ENCODE measurements at places on chromosomes 1 and 21.

- DNase-seq: no peak
Measured at GRCh38 chr1:214205053-214205452, 75.9 kb upstream of the SMYD2 start.

GRCh38 chr1:117060441-117061317 is 553 bp downstream of the TTF2 start:
- DNase-seq: peak; percentile 88

DNA sequence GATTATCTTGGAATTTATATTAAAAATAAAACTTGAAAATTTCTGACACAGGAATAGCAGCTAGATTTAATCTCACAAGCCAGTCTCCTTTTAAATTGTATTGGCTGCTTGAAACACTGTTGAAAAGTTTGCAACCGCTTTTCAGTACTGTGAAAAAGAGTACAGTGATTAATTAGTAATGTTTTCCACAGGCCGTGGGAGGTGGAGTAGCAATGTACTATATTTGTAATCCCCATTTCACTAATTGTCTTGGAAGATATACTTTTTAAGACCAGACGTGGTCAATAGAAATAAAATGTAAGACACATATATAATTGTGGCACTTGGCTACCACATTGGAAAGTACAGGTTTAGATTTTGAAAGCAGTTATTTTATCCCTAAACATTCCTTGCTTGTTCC is 40.8 kb upstream of the MYOCOS start:
- no peak for DNase-seq

DNA sequence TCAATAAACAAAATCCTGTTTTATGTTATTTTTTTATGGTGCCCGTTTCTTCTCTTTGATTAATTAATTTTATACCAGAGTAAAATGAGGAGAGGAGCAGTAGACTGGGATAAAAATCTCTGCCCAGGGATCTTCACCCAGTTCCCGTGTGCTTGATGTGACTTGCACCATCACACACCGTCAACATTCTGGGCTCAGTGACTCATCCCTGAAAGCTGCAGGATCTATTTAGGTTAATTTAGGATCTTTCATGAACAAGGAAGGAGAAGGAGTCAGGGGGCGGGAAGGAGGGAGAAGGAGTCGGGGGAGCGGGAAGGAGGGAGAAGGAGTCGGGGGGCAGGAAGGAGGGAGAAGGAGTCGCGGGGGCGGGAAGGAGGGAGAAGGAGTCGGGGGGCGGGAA is 182.4 kb downstream of the SMYD3 start:
- DNase-seq: no peak

DNA sequence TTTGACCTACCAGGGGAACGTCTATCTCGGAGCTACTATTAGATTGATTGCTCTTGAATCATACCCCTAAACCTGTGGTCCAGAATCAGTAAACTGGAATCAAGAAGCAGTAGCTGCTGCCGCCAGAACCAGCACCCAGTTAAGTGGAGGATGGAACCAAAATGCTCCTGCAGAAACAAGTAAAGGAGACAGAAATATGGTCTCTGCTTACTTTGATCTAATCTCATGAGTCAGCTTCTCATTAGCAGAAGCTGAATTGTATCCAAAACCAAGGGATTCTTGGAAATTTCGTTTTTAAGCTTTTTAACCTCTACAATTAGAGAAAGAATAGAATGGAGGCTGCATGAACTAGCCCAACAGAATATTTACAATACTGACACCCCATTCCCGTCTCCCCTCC is 42.6 kb upstream of the PIGV start:
- DNase-seq: no peak

- no peak for DNase-seq
Measured at GRCh38 chr1:226672339-226672762, 66.7 kb downstream of the ITPKB start.

DNA sequence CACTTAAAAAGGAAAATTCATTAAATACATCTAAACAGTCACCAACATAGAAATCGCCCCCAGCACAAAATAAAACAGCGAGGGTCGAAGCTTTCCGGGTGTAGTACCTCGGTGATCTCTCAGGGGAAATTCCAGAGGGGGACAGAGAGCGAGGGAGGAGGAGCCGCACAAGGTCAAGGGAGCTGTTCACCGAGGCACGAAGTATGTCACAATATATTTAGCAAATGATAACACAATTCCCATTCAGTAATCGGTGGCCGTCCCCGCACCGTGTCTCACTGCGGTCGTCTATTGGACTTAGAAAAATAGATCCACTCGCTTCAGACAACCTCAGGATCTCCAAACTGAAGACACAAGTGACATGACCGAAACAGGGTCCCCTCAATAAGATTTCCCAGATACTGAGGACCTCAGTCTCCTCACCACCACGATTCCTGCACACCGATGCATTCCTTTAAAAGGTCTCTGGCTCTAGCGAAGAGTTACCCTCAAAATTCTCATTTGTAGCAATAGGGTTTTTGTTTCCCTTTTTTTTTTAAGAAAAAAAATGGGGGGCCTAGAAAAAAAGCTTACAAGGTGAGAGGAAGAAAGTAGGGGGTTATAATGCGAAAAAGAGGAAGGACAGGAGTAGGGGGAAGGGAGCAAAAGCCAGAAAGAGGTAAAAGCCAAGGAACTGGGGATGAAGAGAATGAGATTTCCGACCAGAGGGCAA is 1.1 kb downstream of the LPGAT1 start:
- peak; percentile 60 for DNase-seq

DNA sequence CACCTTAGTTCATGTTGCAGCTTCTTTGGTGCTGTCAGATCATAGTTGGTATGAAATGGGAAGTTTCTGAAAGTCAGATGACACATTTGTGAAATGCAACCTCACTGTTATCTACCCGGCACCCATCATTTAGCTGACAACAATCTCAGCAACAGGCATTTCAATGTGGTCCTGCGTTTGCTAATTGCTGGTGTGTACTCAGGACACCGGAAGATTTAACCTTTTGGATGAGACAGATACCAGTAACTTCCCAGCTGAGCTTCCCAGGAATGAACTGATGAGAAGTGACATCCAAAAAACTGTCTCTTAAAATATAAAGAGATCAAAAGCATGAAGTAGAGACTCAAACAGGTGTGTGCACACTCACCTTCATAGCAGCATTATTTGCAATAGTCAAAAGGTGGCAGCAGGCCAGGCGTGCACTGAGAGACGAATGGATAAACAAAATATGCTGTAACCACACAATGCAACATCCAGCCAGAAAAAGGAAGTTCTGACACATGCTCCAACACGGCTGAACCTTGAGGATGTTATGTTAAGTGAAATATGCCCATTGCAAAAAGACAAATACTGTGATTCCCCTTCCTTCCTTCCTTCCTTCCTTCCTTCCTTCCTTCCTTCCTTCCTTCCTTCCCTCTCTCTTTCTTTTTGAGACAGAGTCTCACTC is 7.9 kb upstream of the CLDN14 start:
- DNase-seq: no peak

- DNase-seq: peak; percentile 77
Measured at GRCh38 chr1:50978144-50978851, 8.3 kb downstream of the CDKN2C start.

DNA sequence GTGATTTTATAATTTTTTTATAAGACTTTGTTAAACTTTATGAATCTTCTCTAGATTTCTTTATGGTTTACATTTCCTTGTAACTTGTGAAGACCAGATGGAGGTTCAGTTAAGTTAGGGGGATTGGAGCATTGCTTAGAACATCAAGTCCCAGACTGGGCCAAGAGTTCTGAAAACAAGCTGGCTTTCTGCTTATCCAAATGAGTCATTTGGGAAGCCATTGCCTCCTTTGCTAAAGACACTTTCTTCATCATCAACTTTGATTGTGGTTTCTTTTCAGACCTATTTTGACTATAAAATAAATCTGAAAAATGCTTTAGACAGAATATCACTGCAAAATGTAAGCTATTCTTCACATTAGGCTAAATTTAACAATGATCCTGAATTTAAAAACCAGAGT is 446.8 kb downstream of the USP25 start:
- no peak for DNase-seq

GRCh38 chr1:214317300-214317699 is 36.3 kb downstream of the SMYD2 start:
- no peak for DNase-seq

DNA sequence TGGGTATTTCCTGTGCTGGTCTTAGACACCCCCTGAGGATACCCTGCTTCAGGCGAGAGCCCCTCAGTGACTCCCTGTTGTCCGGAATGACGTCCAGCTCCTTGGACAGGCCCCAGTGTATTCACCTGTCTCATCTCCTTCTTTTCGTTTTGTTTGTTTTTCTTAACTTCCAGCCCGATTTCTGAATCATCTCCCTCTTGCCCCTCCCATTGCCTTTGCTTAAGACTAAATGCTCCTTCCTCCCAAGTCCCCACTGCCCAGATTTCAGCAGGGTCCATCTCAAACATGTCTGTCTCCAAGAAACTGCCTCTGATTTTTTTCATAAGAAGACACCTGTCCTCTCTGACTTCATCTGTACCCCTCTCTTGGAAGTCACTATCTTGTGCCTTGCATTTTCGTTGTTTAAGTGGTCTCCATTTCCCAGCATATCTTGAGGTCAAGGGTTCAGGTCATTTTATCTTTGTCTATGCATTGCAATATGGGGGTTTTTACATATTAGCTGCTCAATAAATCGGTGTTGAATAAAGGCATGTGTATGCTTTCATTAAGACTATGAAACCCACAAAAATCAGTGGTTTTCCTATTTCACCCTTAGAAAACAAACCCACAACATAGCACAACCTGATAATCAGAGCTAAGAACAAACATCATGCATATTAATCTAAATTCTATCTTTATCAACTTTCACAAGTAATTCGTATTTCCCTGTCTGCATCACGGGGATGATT is 58.4 kb upstream of the LGALS8 start:
- DNase-seq: no peak

DNA sequence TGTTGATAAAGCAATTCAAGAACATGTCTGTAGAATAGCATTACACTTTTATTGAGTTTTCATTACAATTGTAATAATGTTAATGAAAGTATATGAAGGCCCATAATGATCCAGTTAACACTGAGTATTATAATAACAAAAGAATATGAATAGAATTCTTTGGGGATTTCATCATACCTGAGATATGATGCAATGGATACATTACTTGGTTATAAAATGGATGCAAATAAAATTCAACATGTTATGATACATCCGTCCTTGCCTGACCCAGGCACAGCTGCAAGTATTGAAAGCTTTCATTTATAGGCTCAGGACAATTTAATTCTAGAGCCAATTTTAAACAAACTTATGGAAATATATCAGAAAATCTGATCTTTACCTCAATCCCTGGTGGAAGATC is 8.2 kb upstream of the KCNA3 start:
- DNase-seq: no peak

- DNase-seq: no peak
Measured at GRCh38 chr1:155137154-155137949, 1.7 kb downstream of the SLC50A1 start.

GRCh38 chr1:63135174-63135512 is 187.2 kb upstream of the FOXD3 start:
- DNase-seq: peak; percentile 2

- DNase-seq: no peak
Measured at GRCh38 chr1:27957655-27958054, 2.1 kb upstream of the XKR8 start.

- no peak for DNase-seq
Measured at GRCh38 chr1:2194319-2194897, at the start of gene FAAP20. FAAP20 (minus strand) TSS chr1:2194772; CDS start chr1:2194749, 23 bp downstream.

- no peak for DNase-seq
Measured at GRCh38 chr1:167126317-167126716, 32.4 kb downstream of the STYXL2 start.
